SK-N-SH treated with all-trans-retinoic acid at 6 μM for 48 hours (cell line): ENCODE measurements at places on chromosomes 2 and 18.

DNA sequence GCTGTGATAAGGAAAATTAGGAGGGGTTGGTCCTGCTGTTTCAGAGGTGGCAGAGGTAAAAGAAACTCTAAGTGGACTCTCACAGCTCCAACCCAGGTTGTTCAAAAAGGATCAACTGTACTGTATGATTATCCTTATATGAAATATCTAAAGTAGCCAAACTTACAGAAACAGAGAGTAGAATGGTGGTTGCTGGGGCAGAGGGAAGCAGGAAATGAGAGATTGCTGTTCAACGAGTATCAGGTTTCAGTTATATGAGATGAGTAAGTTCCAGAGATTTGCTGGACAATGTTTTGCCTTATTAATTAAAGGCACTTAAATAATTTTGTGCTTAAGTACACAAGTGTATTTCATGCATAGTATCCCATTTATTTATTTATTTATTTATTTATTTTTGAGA lies 972.0 kb upstream of the LRRTM1 start:
- ATAC-seq: no peak

GRCh38 chr2:26088038-26088643 lies 54.3 kb downstream of the RAB10 start:
- ATAC-seq: peak; percentile 86

GRCh38 chr18:32956591-32957315 lies 183.9 kb upstream of the KLHL14 start:
- 0 out of 3 replicates have a peak, but pooled peaks have one; percentile 32 for ATAC-seq

- no peak for ATAC-seq
These were observed 86.9 kb downstream of the SH3YL1 start for GRCh38 chr2:176917-177316.

- ATAC-seq: peak; percentile 57
These were observed 565.7 kb downstream of the SLC4A3 start for GRCh38 chr2:220192994-220193753.

DNA sequence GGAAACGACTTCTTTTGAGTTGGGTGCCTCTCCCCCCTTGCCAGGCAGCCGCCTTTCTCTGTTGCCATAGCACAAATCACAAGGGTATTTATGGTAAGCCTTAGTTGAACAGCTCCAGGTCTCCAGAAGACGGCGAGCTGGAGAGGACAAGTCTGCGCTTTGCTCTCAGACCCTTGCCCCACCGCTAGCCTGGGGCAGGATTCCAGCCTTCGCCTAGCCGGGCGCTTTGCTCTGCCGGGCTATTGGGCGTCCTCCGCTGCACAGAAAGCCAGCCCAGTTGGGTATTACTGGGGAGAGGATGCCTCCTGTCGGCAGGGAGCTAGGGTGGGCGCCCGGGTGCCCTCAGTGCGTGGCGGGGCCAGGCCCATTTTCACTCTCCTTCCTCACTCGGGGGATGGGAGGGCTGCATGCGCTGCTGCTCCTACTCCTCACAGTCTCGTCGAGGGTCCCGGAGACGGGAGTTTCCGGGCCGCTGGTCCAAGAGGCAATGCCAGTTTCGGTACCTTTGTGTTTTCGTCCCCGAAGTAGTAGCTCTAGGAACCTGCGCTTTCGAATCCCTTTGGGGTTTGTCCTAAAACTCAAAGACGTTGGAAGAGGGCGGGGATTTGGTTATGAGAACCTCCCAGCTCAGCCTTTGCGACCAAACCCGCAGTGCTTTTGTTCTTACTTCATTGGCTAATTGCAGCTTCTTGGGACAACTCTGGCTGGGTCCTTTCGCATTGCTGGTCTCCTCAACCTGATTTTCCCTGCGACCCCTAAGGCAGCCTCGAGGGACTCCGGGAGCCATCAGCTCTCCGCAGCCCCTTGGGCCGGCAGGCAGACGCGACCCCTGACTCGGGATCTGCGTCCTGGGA lies 3.6 kb upstream of the DLX2 start:
- peak; percentile 58 for ATAC-seq

DNA sequence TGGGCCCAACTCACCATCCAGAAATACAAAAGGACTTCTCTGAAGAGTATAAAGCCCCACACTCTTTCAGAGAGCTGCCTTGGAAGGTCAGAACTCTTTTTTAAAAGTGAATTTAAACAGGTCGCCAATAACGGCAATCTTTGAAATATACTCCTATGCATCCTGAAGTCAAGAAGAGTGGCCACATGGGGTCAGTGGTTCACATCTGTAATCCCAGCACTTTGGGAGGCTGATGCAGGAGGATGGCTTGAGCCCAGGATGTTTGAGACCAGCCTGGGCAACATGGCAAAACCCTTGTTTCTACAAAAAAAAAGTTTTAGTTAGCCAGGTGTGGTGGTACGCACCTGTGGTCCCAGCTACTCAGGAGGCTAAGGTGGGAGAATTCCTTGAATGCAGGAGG lies 68.1 kb upstream of the FZD7 start:
- peak; percentile 60; the same call in 2 of the 3 replicates for ATAC-seq

GRCh38 chr2:40027968-40028367 lies 248.9 kb upstream of the THUMPD2 start:
- ATAC-seq: no peak

DNA sequence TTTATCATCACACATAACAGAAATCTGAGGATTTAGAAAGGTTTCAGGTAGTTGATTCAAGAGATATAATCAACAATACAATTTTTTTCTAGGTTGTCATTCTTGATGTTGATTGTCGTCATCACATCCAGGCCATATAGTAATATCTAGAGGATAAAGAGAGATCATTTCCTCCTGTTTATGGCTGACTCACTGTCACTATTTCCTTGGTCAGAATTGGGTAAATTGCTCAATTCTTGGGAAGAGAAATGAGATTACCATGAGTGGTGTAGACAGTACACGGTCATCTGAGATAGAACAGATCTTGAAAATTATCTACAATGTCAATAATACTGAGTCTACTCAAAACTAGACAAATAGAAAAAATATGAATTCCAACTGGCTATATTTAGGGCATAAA lies 78.8 kb downstream of the ZNF804A start:
- ATAC-seq: no peak

GRCh38 chr2:28568533-28568932 lies 72.7 kb downstream of the PLB1 start:
- ATAC-seq: no peak

- peak; percentile 79 for ATAC-seq
These were observed 1.2 kb downstream of the STON1 start for GRCh38 chr2:48531141-48531648.

DNA sequence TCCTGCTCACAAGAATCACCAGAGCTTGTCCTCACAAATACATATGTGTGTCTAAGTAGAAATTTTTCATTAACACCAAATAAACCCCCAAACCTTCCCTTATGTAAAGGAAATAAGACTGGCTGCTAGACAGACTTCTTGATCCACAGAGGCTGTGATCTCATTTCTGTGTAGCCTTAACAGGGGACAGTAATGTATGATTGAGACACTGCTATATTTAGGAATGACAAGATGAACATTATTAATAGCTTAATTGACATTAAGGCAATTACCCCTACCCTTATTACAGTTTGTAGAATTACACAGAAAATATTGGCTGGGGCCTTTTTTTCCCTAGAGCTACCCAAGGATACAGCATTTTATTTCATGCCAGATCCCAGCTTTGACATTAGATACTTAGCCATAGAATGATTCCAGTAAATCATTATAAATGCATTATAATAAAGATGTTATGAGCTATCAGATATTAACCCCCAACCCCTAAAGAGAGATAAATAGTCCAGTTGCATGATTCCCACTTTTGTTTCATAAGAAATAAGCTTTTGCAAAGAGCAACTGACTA lies 392.1 kb upstream of the HNRNPA3 start:
- ATAC-seq: no peak

DNA sequence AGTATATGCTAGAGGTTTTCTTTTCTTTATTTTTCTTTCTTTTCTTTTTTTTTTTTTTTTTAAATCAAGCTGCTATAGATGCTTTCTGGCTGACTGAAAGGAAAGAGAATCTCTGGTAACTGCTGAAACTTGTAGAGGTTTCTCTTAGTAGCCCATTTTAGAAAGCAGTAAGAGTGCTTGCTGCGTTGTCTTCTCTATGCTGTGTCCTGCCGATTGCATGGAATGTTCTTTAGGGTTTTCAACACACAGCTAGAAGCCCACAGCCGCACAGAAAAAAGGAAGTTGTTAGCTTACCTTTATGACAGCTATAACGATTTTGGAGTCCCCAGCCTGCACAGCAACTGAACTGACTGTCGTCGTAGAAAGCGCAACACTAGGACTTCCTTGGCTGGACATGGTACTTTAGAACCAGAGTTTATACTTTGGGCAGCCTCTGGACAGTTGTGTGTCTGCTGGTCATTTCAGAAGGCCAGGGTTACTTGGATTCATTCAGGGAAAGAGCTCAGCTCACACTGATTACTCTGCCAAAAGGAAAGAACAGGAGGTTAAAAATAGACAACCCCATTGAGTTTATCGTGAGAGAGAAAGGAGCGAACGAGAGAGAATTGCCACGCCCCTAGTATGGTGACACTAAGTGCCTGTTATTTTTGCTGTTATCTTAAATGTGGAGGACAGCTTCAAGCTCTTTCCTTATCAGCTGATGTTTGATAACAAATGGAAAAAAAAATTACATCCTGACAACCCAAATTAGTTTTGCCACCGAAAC lies at the start of gene CCDC141:
CCDC141 (minus strand) TSS at position 592 of the 766 bp plus-strand sequence; CDS start at position 396, 196 bp downstream.
- ATAC-seq: no peak

DNA sequence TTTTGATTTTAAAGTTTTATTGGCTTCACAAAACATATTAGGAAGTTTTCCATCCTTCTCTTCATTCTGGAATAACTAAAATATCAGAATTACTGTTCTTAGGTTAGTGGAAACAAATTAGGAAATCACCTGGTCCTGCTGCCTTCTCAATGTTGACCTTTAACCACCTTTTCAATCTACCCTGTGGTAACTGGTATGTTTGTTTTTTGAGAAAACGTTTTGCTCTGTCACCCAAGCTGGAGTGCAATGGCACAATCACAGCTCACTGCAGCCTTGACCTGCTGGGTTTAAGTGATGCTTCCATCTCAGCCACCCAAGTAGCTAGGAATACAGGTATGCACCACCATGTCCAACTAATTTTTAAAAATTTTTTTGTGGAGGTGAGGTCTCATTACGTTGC lies 28.4 kb downstream of the ACYP2 start:
- no peak for ATAC-seq

GRCh38 chr2:225994748-225995405 lies 595.4 kb downstream of the NYAP2 start:
- ATAC-seq: peak; percentile 45

- no peak for ATAC-seq
These were observed 100.0 kb downstream of the MAP2 start for GRCh38 chr2:209523867-209524266.

- no peak for ATAC-seq
These were observed 115.7 kb downstream of the HNMT start for GRCh38 chr2:138079976-138080375.

GRCh38 chr2:221527776-221528309 lies 44.3 kb downstream of the EPHA4 start:
- no peak for ATAC-seq

DNA sequence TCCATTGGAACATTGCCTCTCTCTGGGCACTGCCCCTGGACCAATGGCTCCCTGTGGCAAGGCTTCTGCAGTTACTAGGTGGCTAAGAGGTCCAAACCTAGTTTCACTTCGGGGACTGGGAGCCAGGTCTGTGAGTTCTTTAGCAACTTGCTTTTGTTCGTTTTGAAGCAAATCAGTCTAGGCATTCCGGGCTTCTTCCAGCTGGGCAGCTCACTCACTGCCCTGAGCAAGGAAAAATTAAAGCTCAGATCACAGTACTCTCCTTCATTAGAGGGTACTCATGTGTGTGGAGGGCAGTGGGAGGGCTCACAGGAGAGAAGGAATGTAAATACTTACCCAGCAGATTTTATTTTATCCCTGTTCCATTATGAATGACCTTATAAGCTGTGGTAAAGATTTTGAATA lies 80.3 kb downstream of the SPP2 start:
- 0 out of 3 replicates have a peak, but pooled peaks have one; percentile 24 for ATAC-seq

DNA sequence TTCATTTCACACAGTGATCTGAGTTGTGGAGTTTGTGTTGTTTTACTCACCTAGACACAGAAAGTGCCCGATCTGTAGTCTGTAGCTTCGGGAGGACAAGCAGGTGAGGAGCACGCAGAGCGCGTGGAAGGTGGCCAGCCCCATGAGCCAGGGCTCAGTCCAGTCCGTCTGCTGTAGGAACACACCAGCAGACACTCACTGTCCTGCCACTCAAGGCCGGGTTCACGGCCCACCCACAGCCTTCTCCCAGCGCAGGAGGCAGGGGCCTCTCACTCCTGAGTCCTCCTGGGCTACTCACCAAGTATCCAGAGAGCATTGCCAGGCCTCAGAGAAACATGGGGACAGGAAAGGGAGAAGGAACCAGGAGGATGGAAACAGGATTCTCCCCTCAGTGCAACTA lies 1.7 kb downstream of the TMEM18 start:
- no peak for ATAC-seq

GRCh38 chr2:219542931-219543595 lies 546 bp downstream of the CHPF start:
- peak; percentile 59 for ATAC-seq

DNA sequence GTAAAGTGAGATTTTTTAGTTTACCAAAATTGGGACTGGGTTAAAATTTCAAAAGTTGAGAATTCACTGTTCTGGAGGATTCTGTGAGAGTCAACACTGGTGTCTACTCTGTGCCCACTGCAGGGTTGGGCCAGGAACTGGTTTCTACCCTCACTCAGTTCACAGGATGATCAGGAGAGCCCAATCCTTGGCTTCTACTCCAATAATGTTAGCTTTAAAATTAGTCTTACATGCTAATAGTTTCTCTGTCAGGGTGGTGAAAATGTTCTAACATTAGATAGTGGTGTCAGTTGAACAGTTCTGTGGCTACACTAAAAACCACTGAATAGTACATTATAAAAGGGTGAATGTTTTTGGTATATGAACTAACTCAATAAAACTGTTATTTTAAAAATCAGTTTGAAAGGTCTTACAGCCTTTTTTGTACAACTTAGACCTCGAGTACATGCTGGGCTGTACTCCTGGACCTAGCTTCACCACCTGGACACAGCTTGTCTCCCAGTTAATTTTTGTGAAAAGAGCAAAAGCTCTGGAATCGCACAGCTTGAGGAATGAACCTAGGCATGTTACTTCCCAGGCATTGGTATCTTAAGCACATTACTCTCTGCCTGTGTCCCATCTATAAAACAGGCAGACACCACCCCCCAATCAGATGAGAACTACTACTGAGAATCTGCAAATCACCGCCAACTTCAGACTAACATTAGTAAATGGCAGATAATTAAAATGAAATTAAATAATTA lies 44.4 kb downstream of the ACVR1 start:
- ATAC-seq: peak; percentile 58

GRCh38 chr18:64717026-64717425 lies 568.1 kb upstream of the LINC00305 start:
- ATAC-seq: no peak

DNA sequence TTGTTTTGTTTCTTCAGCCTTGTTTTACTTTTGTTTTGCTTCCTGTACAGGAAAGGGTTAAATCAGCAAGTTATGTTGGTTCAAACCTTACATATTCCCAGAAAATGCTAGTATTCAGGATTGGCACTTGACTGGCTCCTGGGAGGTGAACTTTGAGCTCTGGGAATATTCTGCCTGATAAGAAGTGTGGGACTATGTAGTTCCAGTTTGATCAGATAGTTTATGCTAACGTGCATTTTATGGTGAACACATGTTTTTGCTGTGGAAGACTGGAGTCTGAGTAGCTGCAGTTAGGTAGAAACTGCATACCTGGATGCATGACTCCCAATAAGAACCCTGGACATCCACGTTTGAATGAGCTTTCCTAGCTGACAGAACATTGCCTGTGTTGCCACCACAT lies 603.1 kb upstream of the HS6ST1 start:
- ATAC-seq: no peak

- no peak for ATAC-seq
These were observed 738.5 kb downstream of the CNTNAP5 start for GRCh38 chr2:124763611-124764010.
